ENCODE measurements at places on chromosomes 3 and 15.

DNA sequence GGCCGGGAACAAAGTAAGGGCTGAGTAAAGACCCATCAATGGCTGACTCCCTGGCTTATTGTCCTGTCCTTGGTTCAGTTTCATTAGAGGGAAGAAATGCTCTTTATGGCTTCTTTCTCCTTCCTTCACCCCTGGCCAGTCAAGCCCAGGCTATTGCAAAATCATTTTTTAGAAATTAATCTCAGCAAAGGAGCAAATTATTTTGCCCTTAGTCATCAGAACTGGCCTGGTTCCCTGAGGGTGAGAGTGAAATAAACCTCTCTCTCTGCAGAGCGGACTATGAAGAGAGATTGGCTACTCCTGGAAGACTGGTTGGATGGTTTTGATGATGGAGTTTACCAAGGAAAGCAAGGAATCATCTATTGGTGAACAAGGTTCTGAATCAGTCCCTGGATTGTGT, 52.7 kb upstream of the OXTR start:
- DNase-seq: no peak

- no peak for DNase-seq
These were observed 5.9 kb downstream of the ZSCAN2 start for GRCh38 chr15:84606653-84607120.

- no peak for DNase-seq
These were observed 619.9 kb upstream of the SUCLG2 start for GRCh38 chr3:68274286-68274685.

GRCh38 chr3:14406336-14406735, 3.9 kb downstream of the SLC6A6 start:
- DNase-seq: no peak

DNA sequence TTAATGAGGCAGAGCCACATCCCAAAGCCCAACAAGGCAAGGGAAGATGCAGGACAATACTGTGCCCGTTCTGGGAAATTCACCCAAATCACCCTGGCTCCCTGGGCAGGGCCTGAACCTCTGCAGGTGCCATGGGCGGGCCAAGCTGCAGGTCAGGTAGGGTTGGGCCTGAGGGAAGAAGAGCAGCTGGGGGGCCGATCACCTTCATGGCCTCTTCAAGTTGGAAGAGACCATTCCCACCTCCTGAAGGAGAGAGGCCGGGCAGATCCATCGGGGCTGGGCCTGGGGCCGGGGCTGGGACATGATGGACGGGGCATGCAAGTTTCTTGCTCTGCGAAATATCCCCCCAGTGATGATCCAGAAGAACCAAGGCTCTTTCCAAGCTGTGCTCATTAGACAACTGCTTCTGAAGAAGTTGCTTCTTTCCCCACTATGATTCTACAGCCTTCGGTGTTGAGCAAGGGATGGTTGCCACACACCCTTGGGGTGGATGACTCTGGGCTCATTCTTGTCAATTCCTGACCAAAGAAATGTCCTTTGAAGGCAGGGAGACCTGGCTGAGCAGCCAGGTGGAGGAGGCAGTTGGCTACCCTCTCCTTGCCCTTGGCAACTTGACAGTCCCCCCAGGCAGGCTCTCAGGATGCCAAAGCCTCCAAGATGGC, 38.2 kb downstream of the KLHL25 start:
- DNase-seq: no peak

- no peak for DNase-seq
These were observed 190.6 kb upstream of the PROK2 start for GRCh38 chr3:71975573-71975972.

DNA sequence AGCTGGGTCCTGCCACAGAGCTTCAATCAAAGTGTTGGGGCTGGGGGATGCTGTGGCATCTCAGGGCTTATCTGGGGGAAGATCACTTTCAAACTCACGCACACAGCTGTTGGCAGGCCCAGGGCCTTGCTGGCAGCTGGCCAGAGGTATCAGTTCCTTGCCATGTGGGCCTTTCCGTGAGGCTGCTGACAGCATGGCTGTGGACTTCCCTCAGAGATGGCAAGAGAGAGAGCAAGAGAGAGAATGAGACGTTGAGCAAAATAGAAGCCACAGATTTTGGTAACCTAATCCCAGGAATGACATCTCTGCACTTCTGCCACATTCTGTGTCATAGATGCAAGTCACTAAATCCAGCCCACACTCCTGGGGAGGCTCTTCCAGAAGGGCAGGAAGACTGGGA, 91.0 kb downstream of the TPRG1 start:
- DNase-seq: no peak

DNA sequence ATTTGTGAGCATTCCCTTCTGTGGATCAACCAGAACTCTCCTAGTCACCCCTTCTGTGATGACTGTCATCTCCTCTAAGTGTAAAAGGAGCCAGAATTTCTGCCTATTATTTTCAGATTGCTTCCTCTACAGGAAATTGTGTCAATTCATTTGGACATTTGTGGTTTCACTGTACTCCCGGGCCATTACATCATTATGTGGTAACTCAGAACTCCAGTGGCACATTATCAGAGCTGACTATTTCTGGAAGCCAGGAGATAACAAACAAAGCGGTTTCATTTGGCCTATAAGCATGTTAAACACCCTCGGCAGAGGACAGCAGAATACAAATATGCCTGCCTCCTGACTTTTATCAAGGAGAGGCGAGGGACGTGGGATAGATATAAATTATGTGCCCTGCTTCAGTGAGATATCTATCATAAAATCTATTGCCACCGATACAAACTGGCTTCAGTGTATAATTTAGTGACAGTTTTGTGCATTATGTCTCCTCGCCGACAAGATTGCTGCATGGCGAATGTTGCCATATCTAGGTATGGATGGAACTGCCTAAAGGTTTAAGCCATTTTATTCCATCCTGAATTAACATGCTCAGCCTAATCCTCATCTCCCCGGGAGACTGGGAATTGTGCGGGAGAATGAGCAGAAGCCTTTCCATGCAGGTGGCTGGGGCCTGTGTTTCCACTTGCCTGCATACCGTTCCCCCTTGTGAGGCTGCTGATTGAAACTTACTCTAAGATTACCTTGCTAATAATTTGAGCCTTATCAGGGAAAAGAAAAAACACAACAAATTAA, 193.4 kb upstream of the SEMA6D start:
- no peak for DNase-seq

GRCh38 chr3:106215047-106215446, 346.2 kb upstream of the CBLB start:
- no peak for DNase-seq

- no peak for DNase-seq
These were observed 6.1 kb upstream of the TICRR start for GRCh38 chr15:89569090-89569745.

DNA sequence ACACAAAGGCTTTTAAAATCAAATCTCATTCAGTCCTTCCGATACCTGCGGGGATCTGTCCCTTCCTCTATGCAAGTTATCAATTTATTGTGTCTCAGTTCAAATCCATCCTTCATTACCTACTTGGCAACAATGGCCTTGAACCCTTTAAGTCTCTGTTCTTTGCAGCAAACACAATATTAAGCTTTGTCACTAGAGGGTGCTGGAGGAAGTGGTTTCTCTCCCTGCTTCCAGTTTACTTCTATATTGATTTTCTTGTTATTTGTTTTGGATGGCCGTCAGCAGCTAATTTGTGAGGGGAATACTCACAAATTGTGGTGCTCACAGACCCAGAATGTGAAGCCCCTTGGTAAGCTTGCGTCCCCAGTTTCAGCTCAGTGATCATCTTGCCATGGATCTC, 278.3 kb downstream of the FGF12 start:
- DNase-seq: no peak

- no peak for DNase-seq
These were observed 127.9 kb downstream of the DMXL2 start for GRCh38 chr15:51494411-51495314.

- DNase-seq: no peak
These were observed 29.9 kb upstream of the PFN2 start for GRCh38 chr3:150000641-150001040.

GRCh38 chr3:51955175-51955892, at the start of gene GPR62:
Gene GPR62 (plus strand): TSS chr3:51955381. CDS start chr3:51955653, 272 bp downstream.
- no peak for DNase-seq

DNA sequence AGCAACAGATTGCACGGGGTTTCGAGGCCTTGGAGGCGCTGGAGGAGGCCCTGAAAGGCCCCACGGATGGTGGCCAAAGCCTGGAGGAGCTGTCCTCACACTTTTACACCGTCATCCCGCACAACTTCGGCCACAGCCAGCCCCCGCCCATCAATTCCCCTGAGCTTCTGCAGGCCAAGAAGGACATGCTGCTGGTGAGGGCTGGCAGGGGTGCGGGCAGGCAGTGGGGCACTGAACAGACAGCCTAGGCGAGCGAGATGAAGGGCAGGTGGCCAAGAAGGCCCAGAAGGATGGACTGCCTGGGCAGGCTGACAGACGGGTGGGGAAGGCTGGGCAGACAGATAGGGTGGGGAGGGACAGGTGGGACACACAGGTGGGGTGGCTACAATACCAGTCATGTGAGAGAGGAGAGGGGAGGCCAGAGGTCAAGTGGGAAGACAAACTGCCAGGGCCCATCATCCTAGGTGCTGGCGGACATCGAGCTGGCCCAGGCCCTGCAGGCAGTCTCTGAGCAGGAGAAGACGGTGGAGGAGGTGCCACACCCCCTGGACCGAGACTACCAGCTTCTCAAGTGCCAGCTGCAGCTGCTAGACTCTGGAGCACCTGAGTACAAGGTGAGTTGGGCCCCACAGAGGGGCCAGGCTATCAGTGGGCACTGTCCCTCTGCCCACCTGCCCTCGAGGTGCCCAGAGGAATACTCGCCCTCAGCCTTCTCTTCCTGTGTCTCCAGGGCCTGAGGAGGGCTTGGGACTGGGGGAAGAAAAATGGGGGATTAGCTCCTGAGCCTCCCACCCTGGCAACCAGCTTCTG, 3.1 kb downstream of the PARP3 start:
- no peak for DNase-seq

DNA sequence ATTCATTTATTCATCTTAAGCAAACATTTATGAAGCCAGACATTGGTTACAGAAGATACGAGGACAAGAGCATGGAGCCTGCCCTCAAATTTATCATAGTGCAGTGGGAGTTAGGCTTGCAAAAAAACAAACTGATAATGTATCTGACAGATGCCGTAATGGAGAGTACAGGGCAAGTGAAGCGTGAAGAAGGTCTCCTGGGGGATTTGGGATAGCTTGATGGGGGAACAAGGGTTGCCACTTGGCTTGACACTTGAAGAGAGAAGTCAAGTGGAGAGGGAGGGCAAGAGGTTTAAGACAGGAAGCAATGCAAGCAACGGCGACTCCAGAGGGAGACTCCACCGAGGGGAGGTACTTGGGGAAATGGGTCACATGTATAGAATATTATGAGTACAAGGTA, 129.3 kb downstream of the SSR3 start:
- no peak for DNase-seq

DNA sequence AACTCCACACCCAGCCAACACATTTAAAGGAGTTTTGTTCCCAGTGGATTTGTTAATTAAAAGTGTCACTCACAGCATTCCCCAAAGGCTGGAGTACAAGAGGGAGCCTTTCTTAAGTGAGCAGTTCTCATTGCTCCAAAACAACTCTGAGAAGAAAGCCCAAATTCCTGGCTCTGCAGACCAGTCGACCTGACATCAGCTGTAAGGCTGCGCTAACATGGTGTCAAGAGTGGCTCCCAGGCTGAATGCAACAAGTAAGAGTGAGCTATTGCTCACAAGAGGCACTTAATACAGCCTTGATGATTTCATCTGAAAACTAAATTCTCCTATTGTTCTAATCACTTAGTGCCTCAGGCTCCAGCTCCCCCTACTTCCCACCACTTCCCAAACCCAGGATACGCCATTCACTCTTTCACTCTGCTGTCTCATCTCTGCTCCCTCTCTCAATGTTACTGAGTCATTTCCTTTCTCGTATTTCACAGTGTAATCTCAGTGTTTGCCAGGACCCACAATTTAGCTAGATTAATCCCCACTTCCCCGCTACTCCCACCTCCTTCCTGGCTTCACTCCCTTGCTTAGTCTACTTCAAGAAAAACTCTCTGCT, 81.8 kb downstream of the WWTR1 start:
- DNase-seq: no peak

DNA sequence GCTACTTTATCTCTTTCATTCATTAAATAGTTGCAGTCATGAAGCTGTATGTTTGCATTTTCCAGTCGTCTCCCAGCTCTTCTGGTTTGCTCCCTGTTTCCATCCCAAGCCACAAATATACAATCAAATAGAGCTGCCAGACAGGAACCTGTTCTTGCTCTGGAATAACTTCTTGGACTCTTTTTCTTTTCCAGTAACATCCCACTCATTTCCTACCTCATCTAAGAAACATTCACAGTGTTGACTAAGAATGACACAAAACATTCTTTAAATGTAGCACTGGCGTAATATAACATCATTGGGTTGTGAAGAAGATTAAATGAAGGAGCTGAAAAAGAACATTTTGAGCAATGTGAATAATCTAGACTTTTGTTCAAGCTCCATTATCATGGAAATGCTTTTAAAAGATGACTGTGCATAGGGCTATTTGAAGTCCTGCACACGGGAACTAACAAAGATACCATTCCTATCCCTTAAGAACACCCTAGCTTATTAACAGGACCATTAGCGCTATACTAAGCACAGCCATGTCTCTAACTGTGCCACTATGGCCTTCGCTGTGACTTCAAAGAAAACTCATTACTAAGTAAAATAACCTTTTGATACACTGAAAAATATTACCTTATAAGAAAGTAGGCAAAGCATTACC, 574.0 kb downstream of the NAALADL2 start:
- no peak for DNase-seq

DNA sequence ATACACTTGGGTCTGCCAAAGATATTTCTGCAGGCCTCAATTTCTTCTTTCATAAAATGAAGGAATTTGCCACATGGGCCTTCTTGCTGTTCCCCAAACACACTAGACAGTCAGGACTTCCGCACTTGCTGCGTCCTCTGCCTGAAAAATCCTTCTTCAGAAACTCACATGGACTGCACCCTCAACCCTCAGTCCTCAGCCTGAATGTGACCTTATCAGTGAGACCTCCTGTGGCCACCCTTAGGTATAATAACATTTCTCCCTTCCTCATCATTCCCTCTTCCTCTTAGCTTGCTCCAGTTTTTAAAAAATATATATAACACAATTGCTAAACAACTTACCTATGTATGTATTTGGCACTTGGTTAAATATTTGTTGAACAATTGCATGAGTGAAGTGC, 257.5 kb downstream of the MFSD1 start:
- no peak for DNase-seq

DNA sequence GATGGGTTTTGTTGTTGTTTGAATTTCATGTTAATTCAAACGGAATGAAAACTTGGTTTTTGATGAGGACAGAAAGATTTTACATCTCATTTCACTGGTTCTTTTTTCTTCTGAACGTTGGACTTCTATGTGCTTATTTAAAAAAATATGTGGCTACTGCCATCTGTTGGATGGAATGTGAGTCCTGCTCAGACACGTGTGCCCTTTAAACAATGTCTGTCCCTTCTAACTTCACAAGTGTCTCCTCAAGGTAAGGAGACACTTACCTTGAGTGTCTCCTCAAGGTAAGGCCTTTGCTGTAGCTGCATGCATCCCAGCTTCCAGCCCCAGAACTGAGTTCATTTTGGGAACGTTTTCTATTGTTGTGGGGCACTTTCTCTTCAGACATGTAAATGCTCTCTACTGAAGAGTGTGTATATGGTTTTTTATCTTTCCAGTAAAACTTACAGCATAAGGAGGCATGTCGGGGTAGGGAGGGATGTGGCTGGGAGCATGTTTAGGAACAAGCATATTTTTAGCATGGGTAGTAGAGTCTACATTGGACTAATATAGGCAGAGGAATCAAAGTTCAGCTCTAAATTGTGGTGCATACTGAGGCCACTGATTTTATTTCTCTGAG, 63.1 kb upstream of the UBE3A start:
- no peak for DNase-seq

Measured in memory B cell (primary cell).